Astrocyte (in vitro differentiated cells and primary cell): ENCODE measurements at places on chromosomes 5 and 9. TPM values are rescaled to one million over a fixed set of nuclear protein-coding genes. Genes with fewer than 3 reads are reported as not detected.

- H3K4me3 ChIP-seq = no peak overlapping the region
- H3K36me3 ChIP-seq = no peaks in the 10 kb centered on the region
- no peak for DNase-seq
- H3K27me3 ChIP-seq = no peaks in the 10 kb centered on the region
Measured at GRCh38 chr9:126435105-126435504, 108.5 kb downstream of the MVB12B start.

GRCh38 chr5:10248378-10249260 lies 1.1 kb downstream of the ATPSCKMT start:
- H3K36me3 ChIP-seq = peaks cover 3% of the 10 kb centered on the region
- peaks cover 22% of the 10 kb centered on the region for H3K4me1 ChIP-seq
- H3K4me3 ChIP-seq = peak overlapping the region; percentile 88

- no peak overlapping the region for H3K4me3 ChIP-seq
- no peaks in the 10 kb centered on the region for H3K36me3 ChIP-seq
- H3K27ac ChIP-seq = no peak overlapping the region
- DNase-seq = no peak
- H3K27me3 ChIP-seq = no peaks in the 10 kb centered on the region
Measured at GRCh38 chr5:50580506-50580905, 85.9 kb upstream of the PARP8 start.

GRCh38 chr9:74444369-74444768 lies 52.8 kb upstream of the RORB start:
- DNase-seq = peak; percentile 18
- H3K36me3 ChIP-seq = no peaks in the 10 kb centered on the region
- H3K27me3 ChIP-seq = no peaks in the 10 kb centered on the region
- H3K4me3 ChIP-seq = no peak overlapping the region
- H3K27ac ChIP-seq = no peak overlapping the region

DNA sequence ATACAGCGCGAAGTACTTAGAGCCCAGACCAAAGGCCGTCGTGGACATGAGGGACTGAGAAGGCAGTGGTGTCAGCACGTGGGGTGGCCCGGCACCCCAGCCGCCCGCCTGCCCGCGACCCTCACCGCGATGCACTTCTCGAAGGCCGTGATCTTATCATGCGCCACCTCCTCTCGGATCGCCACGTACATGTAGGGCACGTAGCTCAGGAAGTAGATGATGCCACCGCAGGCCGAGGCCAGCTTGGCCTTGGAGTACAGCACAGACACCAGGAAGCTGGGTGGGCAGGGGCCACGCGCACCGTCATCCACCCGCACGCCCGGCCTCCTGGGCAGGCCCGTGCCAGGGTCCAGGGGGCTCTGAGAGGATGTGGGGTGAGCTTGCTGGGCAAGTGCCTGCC lies 11.0 kb downstream of the ABCA2 start:
- no peaks in the 10 kb centered on the region for H3K36me3 ChIP-seq
- no peaks in the 10 kb centered on the region for H3K27me3 ChIP-seq
- no peak overlapping the region for H3K27ac ChIP-seq
- no peak overlapping the region for H3K4me3 ChIP-seq
- DNase-seq = no peak

- peaks cover 23% of the 10 kb centered on the region for H3K4me1 ChIP-seq
- no peaks in the 10 kb centered on the region for H3K36me3 ChIP-seq
- peak; percentile 54 for DNase-seq
- H3K27me3 ChIP-seq = no peaks in the 10 kb centered on the region
- peak overlapping the region; percentile 82 for H3K27ac ChIP-seq
- peak overlapping the region; percentile 70 for H3K4me3 ChIP-seq
Measured at GRCh38 chr9:2158111-2158610, 143.0 kb downstream of the SMARCA2 start.

DNA sequence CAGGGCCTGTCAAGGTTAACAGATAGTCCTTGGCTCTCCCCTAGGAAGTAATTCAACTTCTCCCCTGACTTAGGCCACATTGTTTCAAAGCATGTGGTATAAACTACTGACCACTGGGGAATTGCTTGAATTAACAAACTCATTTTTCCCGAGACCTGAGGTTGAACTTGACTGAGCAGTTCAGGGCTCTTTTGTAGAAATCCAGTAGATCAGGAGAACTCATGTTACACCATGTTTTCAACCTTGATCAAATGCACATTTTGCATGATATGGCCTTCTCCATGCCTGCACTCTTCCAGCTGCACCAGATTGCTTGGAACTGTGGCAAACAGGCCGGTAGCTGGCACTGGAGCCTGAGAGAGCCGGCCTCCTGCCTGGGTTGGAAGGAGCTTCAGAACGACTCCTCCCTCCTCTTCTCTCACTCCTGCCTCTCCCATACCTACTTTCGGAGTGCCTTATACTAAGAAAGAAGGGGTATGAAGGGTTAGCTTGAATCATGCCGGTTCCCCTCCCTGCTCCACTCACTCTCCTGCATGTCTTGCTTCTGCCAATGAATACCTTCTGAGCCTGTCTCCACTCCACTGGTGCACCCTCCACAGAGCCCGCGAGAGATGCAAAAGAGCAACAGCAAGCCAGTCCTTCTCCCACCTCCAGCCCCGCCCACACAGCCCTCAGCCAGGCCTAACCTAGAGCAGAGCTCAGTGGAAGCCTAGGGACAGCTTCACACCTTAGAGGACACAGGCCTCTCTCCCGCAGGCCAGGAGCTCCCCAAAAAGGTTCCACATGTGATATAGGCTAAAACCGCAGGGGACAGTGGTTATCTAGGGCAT lies 159.4 kb downstream of the MACROH2A1 start:
- no peak overlapping the region for H3K27ac ChIP-seq
- no peaks in the 10 kb centered on the region for H3K27me3 ChIP-seq
- DNase-seq = peak; percentile 61
- H3K4me3 ChIP-seq = no peak overlapping the region
- H3K4me1 ChIP-seq = peaks cover 23% of the 10 kb centered on the region
- H3K36me3 ChIP-seq = no peaks in the 10 kb centered on the region

DNA sequence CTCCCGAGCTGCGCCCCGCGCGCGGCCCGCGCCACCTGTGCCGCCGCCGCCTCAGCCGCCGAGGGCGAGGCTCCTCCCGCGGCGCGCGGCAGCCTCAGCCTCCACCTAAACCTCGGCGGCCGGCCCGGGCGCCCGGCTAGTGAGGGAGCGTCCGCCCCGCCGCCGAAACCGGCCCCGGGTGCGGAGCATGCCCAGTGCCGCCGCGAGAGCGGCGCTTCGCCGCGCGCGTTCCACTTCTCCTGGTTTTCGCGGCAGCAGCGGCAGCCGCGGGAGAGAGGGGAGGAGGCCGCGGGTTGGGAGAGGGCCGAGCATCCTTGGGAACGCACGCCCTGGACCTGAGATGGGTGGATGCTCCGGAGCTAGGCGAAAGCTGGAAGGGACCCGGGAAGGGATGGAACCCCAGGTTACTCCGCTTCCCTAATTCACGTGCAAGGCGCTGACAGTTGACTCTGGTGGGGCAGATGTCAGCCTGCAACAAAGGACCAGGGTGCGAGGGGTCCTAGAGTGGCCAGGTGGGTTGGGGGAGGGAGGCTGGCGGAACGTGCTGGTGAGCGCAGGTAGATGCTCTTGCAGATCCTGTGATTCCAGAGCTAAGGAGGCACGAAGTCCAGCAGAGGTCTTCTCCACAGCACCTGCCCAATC lies at the start of gene CTNND2:
TSS of gene CTNND2 (minus strand) at position 182 of the 642 bp plus-strand sequence. CDS start 593 bp downstream, outside the sequence.
- no peaks in the 10 kb centered on the region for H3K36me3 ChIP-seq
- H3K27ac ChIP-seq = no peak within 1 kb of the TSS
- peaks cover 4% of the 10 kb centered on the region for H3K4me1 ChIP-seq
- peak within 1 kb of the TSS; percentile 66 for H3K4me3 ChIP-seq
- peaks cover 15% of the 10 kb centered on the region for H3K27me3 ChIP-seq

The PRR16 gene
- 8.8 and 9.1 TPM in 2 replicates for total RNA-seq

The GPR150 gene
- 0.14 TPM in 1 of 2 replicates, not detected in the other for total RNA-seq
